Kasumi-1 (cell line): ENCODE measurements at places on chromosomes 7 and 10.

- DNase-seq, result no peak
Observed at GRCh38 chr7:142876236-142876960, 9.1 kb downstream of the TRPV6 start.

- no peak for DNase-seq
Observed at GRCh38 chr10:47195274-47195885, 104.6 kb upstream of the GDF10 start.

DNA sequence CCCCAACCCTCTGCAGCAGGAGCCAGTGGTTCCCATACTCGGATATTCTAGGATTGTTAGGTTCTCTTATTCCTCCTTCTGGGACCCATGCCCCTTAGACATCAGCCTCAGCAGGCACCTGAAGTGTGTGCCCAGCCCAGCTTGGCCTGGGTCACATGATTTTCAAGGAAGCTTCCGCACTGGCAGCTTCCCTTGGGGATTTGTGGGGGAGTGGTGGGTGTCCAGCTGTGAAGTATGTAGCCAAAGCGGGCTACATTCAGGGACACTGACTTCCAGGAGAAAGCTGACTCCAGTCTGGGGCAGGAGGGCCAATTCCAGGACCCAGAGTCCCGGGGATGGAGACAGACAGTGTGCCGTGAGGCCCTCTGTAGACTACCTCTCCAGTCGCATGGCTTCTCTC is 1.3 kb downstream of the LDB1 start:
- no peak for DNase-seq

DNA sequence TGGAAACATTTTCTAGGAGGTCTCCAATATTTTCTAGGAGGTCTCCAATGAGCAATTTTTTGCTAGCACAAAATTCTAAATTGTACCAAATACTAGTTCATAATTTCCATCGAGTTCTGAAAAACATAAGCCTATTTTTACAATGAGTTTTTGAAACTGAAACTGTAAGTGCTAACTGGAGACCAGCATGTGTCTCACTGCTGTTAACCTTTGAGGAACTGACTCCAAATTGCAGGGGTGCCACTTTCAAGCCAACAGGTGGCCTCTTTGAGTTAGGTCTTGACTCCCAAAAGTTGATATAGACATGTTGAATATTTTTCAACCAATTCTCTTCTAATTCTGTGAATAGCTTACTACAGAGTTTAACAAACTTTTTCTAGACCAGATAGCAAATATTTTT is 58.8 kb downstream of the CAV1 start:
- DNase-seq, result no peak

- DNase-seq, result no peak
Observed at GRCh38 chr7:85074-85882, 107.1 kb upstream of the FAM20C start.
